AML-193 (cell line): ENCODE measurements at places on chromosomes 7 and 10.

DNA sequence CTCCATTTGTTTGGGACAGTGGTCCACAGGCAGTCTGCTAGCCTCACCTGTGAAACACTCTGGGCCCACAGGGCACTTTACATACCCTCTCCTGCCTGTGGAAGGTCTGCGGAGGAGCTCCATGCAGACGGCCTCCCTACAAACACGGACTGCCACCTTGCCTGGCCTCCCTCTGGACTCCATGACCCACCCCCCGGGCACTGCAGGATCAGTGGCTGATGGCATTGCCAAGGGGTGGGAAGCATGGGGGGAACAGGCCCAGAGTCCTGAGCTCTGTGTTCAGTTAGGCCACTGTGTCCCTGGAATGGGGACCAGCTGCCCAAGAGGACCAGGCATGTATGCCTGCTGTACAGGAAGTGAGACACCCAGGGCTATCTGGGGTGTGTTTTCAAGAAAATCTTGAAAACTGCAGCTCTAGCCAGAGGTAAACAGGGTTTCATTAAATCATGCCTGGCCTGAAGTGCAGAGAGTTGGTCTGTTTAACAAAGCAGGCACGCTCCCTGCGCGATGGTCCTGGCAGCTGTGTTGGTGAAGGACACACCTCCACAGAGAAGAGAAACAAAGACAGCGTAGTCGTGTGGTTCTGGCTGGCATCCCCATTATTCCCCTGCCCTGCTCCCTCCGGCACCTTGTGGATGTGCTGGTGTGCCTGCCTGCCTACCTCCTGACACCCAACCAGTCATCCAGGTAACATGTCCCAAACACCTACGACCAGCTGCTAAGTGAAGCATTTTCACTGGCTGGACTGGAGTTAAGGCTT, 470.8 kb upstream of the ZMIZ1 start:
- DNase-seq: no peak

- peak; percentile 0 for DNase-seq
These were observed 179.5 kb downstream of the DPP6 start for GRCh38 chr7:154231732-154232131.

GRCh38 chr10:87927091-87927490, 63.7 kb downstream of the PTEN start:
- DNase-seq: no peak

DNA sequence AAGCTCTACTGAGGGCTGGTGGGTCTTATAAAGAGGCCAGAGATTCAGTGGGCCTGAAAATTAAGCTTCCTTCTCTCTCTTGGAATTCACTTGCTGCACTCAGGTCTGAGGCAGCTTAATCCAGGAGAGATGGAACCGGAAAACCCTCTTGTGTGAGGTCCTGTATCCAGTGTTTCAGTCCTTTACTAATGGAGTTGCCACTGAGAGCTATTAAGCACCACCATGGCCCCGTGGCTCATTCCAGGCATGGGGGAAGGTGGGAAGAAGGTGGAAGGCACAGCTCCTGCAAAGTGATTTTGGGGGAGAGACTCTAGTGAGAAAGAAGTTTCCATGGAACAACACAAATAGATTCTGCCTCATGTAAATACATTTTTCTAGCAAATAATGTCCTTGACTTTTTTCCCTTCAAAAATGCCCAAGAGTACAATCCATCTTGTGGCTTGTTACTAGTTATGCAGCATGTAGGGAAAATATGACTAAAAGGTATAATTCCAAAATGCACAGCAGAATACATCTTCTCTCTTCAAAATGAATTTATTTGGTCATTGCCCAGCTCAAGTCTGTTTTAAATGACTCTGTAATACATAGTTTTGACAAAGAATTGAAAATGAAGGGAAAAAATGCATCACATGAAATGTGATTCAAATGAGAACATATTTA, 46.7 kb upstream of the FOXI2 start:
- no peak for DNase-seq

GRCh38 chr7:157400171-157400860, 63.5 kb downstream of the DNAJB6 start:
- no peak for DNase-seq

- DNase-seq: no peak
These were observed 26.8 kb downstream of the ADD3 start for GRCh38 chr10:110034596-110034995.

DNA sequence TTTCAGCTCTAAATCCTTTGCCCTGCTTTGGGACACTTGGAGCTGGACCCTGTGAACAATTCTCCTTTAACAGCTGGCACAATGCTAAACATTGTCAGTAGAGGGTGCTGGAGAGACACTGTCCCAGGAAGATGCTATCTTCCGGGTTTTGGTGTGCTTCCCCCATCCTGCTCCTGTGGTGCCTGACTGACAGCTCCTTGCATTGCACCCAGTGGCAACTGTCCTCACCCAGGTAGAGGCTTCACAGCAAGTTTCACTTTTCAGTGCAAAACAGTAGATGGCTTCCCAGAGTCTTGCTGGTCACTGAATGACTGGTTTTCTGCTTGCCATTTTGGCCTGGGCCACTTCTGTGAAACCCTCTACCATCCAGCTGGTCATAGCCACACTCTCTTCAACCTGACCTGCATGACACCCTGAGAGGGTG, 77.3 kb downstream of the CDC14C start:
- DNase-seq: peak; percentile 60

GRCh38 chr7:163298-163695, 29.1 kb upstream of the FAM20C start:
- DNase-seq: no peak

DNA sequence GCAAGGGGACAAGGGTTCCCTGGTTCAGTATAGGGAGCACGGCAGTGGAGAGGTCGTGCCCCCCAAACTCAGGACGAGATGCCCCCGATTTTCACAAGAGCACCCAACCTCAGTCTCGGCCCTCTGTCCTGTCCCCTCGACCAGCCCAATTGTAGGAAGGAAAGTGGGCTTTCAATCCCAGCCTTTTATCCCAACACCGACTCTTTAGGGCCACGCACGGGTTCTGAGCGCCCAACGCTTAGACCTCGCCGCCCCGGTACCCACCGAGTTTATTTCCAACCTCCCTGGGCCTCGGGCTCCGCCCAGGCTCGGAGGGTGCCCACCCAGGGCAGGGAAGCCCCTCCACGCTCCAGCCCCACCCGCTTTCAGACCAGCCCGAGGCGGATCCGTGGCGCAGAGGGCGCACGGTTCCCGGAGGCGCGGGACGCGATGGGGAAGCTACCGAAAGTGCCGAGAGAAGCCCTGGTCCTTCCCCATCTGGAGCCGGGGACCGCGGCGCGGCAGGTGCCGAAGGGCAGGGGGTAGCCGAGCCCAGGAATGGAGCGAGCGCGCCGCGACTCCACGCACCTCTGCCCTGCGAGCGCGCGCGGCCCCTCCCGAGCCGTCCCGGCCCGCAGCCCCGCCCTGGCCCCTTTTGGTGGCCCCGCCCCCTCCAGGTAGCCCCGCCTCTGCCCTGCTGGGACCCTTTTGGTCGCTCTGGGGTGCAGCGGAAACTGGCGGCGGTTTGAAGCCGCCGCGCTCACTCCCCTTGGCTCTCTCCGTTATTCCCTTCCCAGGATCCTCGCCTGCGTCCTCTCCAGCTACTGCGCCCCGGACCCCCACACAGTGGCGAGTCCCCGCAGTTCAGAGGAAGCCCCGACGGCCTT, 20.4 kb downstream of the GRID2IP start:
- DNase-seq: no peak

GRCh38 chr7:79293655-79294142, 159.8 kb downstream of the MAGI2 start:
- no peak for DNase-seq

- no peak for DNase-seq
These were observed 13.7 kb upstream of the CD36 start for GRCh38 chr7:80624763-80625162.
